Fibroblast of the aortic adventitia (primary cell): ENCODE measurements at places on chromosomes 7 and 10.

DNA sequence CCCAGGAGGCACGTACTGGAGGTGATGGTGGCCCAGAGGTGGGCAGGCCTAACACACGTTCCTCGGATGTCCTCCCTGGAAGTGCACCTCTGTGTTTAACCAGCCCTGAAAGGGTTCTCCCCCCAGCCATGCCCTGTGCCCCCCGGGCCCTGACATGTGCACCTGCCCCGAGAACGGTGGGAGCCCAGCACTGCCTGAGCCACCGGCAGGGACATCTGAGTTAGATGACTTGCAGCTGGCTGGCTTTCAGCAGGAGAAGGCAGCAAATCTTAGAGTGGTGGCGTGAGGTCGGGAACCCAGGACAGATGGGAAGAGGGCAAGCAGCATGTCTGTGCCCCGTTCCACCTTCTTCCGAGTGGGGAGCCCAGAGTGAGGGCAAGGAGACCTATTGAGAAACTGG lies 291.8 kb downstream of the TCERG1L start:
- DNase-seq: no peak

- DNase-seq: peak; percentile 72
Observed at GRCh38 chr7:141072548-141073172, 1.2 kb upstream of the TMEM178B start.

DNA sequence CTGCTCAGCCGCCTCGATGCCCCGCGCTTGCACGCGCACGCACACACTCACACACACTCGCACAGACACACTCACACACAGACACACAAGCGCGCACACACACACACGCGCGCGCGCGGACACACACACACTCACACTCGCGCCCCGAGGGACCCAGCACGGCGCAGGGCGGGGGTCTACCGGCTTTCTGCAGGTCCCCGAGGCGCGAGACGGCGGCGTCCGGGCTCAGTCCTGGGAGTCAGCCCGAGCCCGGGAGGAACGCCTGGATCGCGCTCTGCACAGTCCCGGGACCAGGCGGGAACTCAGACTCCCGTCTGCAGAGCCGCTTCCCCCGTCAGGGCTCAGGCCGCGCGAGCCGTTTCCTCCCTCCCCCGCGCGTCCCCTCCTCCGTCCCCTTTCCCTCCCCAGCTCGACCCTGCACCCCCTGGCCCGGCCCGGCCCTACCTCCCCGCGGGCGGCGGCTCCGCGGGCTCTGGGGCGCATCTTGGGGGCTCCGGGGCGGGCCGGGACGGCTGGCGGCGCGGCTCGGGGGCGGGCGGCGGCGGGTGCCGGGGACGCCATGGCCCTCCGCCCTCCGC lies 464 bp downstream of the DENND2A start:
- DNase-seq: peak; percentile 32

DNA sequence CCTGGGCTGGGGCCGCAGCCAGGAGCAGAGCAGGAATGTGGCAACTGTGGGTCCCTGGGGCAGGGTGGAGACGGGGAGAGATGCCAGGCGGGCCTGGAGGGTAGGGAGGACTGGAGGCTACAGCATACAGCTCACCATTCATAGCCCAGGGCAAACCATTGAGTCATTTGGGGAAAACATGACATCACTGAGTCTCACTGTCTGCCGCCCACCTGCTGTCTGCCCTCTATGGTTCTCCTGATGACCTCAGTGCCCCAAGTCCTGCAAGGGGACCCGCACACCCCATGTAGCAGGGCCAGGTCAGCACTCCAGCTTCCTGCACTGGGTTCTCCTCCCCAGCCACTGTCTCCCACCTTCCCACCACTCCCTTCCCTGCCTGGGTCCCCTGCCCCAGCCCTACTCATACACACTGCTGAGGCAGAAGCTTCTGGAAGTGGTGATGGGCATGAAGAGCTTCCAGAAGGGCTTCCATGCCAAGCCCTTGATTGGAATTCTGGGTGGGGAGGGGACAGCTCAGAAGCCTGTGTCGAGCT lies 10.4 kb downstream of the CHST3 start:
- DNase-seq: peak; percentile 64

DNA sequence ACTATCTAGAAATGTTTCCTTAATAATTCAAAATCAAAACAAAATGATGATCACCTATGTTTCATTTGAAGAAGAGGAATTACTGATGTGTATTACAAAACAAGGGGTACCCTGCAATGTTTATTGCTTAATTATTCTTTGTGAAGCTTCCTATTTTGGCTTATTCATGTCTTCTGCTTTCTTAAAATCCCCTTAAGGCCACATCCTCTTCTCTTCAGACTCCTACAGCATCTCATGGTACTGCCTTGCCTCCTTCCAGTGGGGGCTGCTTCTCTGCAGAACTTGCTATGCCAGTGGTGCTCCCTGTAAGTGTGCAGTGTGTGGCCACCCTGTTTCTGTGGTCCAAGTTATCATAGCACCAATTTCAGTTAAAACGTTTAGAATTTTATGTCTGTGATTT lies 35.0 kb downstream of the CCDC146 start:
- DNase-seq: peak; percentile 47

GRCh38 chr10:21167288-21168010 lies 270.3 kb upstream of the NEBL start:
- no peak for DNase-seq

GRCh38 chr7:65509368-65510186 lies 135.9 kb downstream of the ZNF92 start:
- DNase-seq: no peak

GRCh38 chr10:52391927-52392602 lies 78.0 kb downstream of the DKK1 start:
- DNase-seq: no peak

GRCh38 chr7:87918740-87919139 lies 15.3 kb upstream of the ADAM22 start:
- DNase-seq: no peak
